ENCODE measurements at places on chromosomes 12 and 14.

DNA sequence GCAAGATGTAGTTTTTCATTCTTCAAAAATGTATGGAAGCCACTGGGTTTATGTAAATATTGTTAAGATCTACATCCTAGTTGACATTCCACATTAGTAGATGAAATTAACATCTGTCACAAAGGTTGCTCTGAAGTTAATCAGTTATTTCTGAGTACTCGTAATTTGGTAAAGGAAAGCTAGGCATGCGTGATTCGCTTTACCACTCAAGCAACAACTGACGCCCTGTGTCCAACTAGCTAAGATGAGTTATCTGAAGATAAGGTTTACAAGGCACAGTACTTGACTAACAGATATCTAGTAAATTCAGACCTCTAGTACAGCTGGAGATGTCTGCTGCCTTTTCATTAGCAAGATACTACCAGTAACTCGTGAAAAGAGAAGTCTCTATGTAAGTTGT, 14.1 kb downstream of the PRKD1 start:
- no peak for DNase-seq

GRCh38 chr12:98644433-98644711, 216 bp downstream of the IKBIP start:
- peak; percentile 74 for DNase-seq

DNA sequence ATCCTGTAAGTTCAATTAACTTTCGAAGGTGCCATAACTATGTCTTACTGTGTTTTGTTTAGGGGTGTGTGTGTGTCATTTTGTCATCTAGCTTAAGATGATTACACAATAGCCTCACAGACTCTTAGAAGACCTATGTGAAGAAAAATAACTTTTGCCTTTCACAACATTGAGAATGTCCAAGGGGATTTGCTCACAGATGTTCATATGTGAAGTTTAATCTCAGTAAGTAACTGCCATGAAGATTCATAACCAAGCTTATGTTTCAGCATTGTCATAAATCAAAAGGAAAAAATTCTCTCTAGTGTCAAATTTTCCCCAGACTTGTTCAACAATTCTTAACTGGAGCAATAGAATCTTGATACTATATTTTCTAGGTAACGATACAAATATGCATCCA, 226.1 kb upstream of the PRKD1 start:
- DNase-seq: no peak

DNA sequence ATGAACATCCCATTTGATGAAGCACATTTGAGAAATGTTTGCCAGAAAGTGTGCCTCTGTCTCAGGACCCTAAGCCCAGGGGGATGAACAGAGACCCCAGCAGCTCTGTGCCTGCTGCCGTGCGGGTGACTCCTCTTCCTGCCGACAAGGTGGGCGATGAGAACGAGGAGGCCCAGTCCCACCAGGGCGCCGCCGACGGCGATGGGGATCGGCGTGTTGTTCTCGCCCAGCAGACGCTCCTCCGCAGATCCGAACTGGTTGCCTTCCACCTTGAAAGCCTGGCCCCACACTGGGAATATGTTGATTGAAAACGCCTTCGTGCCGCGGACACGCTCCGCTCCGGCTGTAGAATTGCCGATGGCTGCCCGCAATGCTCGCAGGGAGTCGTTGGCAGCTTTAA, 44.1 kb downstream of the LRTM2 start:
- DNase-seq: no peak

- no peak for DNase-seq
These were observed 419.4 kb downstream of the GALC start for GRCh38 chr14:87573591-87573990.

DNA sequence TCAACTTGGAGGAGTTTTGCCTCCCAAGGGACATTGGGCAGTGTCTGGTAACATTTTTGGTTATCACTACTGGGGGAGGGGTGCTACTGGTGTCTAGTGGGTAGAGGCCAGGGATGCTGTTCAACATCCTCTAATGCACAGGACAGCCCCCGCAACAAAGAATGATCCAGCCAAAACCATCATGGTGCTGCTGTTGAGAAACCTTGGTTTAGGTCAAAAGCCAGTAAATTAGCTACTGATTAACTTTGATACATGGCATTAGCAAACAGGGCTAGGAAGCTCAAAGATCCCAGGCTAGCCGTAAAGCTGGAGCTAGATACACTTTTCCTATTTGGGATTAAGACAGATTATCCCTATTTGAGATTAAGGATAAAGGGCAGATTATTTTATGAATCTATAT, 8.8 kb downstream of the ALKBH2 start:
- no peak for DNase-seq

- no peak for DNase-seq
These were observed 260.5 kb downstream of the ADAMTS20 start for GRCh38 chr12:43291516-43291915.

GRCh38 chr12:76637807-76638206, 78.2 kb upstream of the OSBPL8 start:
- peak; percentile 76 for DNase-seq

DNA sequence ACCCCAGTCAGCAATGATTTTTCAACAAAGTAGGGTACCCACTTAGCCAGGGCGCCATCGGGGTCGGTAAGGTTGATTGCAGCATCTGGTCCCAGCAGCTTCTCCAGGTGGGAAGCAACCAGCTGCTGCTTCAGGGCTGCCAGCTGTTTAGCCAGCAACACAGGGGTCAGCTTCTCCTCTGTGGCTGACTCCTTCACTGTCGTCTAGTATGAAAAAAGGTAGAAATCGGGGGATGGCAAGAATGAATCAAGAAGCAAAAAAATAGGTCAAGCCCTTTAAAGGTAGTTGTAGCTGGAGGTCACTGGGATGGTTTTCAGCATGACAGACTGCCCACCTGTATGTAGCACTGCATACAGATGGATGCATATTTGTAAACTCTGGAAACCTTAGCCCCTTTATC, 11.6 kb downstream of the MBD6 start:
- no peak for DNase-seq

DNA sequence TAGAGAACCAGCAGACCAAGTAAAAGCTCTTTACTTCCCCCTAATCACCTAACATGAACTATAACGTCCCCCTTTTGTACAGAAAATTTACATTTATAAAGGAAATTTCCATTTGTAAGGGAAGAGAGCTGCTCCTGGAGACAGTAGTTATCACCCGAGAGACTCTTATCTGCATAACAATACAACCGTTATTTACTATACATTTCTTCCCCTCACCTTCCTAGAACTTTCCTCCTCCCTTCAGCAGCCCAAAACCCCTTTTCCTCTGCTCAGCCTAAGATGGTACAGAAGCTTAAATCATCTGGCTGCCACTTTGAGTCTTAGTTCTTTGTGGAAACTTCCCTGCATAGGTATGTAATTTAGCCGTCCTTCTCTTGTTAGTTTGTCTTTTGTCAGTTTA, 40.4 kb upstream of the ETV6 start:
- no peak for DNase-seq

DNA sequence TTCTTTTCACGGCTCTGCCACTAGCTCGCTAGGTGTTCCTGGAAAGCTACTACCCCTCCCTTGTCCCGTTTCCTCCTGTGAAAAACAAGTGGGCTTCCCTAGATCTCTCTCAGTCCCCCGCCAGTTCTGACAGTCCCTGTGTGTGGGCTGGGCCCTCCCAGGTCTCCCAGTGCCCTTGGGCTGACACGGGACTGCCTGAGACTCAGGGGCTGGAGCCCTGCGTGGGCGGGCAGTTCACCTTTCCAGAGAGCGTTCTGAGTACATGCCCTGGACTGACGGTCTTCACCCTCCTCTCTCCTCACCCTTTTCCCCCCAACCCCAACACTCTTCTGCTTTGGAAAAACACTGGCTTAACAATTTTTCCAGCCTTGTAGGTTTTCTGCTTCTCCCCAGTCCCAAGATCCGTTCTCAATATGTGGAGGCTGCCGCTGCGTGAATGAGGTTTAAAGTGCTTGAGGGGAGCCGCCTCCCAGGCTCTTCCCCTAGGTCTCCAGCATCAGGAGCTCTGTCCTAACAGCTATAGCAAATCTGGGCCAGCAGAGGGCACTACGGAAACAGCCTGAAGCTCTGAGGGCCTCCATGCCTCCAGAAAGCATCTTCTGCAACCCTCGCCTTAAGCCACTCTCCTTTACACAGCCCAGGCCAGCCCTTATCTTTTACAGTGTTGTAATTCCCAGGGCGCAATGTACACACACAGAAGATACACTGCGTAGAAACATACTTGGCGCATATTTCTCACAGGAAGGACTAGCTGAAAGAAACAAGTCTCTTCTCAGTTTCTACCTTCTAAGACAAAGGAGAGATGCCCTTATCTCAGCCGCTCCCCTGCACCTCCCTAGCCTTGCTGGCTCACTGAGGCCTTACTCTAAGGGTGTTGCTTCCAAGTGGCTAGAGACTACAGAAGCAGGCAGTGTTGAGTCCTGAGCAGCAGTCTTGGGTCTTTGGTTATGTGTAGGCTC, 10.4 kb upstream of the DCD start:
- peak; percentile 15 for DNase-seq

DNA sequence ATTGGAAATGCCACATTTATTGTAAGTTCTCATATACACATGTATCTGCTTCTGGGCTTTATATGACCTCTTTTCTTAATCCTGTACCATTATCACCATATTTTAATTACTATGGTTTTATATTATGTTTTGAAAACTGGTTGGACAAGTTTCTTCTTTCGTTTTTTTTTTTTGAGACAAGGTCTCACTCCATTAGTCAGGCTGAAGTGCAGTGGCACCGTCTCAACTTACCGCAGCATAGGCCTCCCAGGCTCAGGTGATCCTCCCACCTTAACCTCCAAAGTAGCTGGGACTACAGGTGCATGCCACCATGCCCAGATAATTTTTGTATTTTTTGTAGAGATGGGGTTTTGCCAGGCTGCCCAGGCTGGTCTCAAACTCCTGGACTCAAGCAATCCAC, 44.6 kb downstream of the GALNT4 start:
- DNase-seq: no peak

DNA sequence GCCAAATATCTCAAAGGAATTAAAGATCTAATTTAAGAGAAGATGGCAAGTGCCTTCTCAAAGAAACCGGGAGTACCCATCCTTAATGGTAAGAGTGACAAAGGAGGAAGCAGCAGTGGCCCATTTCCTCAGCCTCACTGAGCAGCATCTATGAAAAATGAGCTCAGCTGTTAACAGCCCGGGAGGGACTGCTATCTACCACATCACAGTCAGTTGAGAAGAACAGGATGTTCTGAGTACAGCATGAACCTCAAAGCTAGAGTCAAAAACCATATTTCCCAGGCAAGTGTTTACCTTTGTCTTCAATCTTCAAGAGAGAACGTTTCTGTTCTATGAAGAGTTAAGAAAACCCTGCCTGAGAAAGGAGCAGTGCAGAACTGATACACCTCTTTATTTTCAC, 115.0 kb downstream of the BTG1 start:
- peak; percentile 43 for DNase-seq

DNA sequence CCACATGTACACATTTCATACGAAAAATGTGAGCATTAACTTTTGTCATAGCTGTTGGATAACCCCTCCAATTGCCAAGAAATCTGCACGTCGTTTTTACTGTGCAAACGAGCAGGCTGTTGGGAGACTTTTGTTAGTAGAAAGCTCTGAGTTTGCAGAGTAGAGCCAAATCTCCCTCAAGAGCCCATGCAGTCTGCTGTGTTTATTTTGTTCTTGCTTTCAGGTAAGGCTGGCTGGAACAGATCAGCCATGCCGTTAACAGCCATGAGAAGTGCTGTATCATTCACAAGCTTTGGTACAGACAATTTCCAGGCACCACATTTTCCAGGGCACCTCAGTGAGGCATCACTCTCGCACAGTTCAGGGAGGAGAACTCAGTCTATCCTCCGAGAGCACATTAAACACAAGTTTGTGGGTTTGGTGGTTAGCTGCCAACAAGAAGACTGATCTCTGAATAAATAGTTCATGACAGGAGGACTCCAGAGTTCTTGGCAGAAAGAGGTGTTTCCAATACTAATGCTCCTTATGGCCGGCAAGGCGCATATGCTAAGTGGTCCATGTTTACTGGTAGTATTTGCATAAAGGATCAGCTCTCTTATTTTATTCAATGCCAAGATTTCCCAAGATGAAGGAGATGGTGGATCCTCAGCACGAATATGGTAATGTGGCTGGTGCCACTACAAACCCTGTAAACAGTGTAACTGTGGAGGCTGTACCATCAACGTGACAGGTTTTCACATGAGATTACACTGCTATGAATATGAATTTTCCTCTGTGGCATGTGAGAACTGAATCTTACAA, 30.3 kb upstream of the PELI2 start:
- no peak for DNase-seq

GRCh38 chr14:91872517-91873470, 5.5 kb upstream of the TC2N start:
- DNase-seq: peak; percentile 13

DNA sequence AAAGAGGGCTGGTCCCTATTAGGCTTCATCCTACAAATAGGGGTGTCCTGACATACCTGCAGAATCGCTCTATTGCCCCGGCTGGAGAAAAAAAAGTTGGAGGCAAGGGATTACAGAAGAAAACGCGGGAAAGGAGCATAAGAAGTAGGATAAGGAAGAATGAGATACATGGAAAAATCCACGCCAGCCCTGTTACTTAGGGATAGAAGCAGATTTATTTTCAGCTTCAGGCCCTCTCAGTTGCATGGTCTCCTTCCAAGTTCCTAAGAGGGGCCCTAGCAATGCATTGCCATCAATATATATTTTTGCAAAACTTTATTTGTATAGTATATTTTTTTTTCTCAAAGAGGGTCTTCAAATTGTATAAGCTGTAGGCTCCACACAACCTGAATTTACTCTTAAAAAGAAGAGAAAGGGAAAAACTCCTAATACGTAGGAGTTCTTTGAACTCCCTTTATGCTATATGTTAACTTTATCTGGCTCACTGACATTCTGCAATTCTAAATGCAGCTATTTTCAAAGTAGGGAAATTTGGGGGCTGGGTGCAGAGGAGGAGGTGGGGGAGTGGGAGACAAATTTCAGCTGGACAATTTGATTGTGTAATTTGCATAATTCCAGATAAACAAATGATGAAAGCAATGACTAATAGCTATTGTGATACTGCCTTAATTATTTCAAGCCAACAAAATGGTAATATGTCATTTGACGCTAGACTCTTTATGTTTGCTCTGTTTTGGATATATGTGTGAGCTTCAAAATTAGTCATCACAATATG, 137.7 kb upstream of the TRHDE start:
- no peak for DNase-seq

GRCh38 chr14:41773536-41774279, 167.0 kb downstream of the LRFN5 start:
- DNase-seq: no peak

DNA sequence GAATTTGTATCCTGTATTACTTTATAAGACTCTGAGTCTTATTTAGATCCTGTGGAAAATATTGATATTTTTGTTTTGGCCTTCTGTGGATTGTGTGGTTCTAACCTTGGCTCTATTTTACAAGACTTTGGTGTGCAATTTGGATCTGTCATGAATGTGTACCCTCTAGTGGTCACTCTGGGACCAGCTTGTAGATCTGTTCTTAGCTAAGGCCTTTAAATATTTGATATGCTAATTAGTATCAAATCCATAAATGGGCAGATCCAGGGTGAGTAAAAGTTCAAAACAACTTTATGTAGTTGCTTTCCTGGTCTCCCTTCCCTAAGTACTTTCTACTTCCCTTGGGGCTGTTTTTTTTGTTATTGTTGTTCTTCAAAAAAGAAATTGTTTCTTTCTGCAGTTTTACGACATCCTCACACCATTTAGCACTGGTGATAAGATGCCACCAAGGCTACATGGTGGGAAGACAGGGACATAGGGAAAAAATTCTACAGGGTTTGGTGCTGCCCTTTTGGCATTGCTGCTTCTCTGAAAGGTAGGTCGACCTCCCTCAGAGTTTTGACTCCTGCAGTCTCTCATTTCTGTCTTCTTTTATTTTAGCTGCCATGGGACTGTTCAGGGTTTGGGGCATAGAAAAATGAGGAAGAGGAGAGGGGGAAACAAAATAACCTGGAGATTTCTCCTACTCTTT, 238.5 kb downstream of the GPHN start:
- peak; percentile 28 for DNase-seq
